ENCODE measurements at places on chromosomes 16 and 17. TPM values are rescaled to one million over a fixed set of nuclear protein-coding genes. Genes with fewer than 3 reads are reported as not detected.
A peak's percentile ranks its signal among the peaks of the same experiment; 100 is the strongest.

DNA sequence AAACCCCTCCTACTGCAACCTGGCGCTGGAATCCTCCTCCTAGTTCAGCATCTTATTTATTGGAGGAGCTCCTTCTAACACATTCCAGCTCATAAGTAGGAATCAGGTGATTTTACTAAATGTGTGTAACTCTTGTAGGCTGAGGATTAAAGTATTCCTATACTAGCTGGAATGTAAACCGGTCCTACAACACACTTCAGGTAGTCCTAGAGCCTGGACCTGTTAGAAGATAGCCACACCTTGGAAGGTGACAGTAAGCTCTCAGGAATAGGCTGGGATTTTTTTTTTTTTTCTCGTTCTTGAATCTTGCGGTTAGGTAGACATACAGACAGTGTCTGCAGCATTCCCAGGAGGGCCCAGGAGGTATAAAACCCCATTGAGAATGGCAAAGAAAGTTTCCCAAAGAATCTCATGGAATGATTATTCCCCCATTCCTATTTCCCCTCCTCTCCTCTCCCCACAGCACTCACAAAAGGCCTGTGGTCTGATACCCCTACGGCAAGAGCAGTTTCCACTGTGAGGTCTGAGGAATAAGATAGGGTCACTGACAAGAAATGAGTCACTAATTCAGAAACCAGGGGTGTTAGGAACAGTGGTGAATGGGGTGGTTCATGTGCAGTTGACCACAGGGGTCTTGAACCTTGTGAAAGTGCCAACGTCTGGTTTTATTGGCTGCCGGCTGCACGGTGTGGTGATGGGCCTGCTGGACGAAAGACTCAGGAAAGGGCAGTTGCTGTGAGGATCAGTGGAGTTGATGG is 267.1 kb downstream of the UTP18 start:
- no peak overlapping the region for H3K27ac ChIP-seq
- H3K4me1 ChIP-seq = no peaks in the 10 kb centered on the region

DNA sequence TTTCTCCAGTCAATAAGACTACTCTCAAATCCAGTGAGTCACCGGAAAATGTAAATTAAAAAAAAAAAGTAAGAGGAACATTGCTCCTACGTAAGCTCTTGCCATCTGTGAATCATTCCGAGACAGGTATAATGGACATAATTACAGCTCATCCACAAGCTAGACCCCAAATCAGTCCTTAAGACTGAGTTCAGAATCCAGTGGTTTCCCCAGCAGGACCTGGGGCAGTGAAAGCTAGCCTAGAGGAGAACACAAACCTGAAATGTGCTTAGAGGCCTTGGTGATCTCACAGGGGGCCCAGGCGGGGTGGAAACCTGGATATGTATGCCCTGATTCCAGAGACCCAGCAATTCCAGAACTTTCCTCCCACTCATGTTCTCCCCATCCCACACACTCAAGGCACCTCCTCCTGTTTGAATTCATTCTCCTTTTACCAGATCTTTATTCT is 132.0 kb downstream of the COPRS start:
- H3K27me3 ChIP-seq = peaks cover 3% of the 10 kb centered on the region
- H3K4me1 ChIP-seq = no peaks in the 10 kb centered on the region
- no peak overlapping the region for H3K27ac ChIP-seq
- H3K4me3 ChIP-seq = no peak overlapping the region
- no peak for DNase-seq
- no peaks in the 10 kb centered on the region for H3K36me3 ChIP-seq

DNA sequence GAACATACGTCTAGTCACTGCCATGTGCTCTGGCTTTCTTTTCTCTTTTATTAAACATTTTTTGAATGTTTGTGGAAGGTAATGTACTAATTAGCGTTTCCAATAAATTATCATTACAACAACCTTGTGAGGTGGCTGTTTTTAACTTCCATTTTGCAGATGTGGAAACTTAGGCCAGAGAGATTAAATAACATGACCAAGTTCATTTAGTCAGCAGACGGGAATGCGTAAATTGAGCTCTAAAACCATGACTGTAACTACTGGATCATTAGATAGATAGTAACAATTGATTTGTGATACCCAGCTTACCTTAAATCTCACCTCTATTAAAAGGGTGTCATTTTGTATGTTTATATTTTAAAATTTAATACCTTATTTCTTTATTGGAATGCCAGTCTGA is 49.4 kb downstream of the RABEP1 start:
- H3K4me3 ChIP-seq = no peak overlapping the region
- H3K27ac ChIP-seq = no peak overlapping the region
- H3K27me3 ChIP-seq = no peaks in the 10 kb centered on the region
- peaks cover 11% of the 10 kb centered on the region for H3K4me1 ChIP-seq

Gene GNAO1
- total RNA-seq = 6.7 TPM

Gene TMEM11
- total RNA-seq = 21.4 TPM

DNA sequence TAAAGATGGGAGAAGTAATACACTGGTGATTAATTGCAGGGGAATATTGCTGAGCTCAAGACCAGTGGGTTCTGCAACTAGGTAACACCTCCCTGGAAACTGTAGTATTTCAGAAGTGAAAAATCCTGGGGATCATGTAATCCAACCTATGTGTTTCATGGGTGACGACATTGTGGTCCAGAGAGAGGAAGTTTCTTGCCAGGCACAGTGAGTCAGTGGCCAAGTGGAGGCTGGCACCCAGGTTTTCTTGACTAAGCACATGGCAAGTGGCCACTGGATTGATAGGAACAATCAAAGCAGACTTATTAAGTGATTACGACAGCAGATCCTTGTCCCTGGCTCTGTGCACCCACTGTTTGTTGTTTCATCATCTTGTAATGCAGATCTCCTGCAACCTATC is 14.6 kb upstream of the CIITA start:
- no peak overlapping the region for H3K4me3 ChIP-seq
- no peak overlapping the region for H3K27ac ChIP-seq
- peaks cover 2% of the 10 kb centered on the region for H3K4me1 ChIP-seq
- no peak for DNase-seq

Gene IRX3
- total RNA-seq = not detected

- H3K4me1 ChIP-seq = no peaks in the 10 kb centered on the region
- peaks cover 2% of the 10 kb centered on the region for H3K36me3 ChIP-seq
- no peak for DNase-seq
- peaks cover 2% of the 10 kb centered on the region for H3K27me3 ChIP-seq
These were observed 297.3 kb downstream of the ABCC12 start for GRCh38 chr16:47858333-47858982.

Gene ZDHHC7
- total RNA-seq = 33.7 TPM

- no peak overlapping the region for H3K27ac ChIP-seq
- no peaks in the 10 kb centered on the region for H3K27me3 ChIP-seq
- no peaks in the 10 kb centered on the region for H3K4me1 ChIP-seq
- no peak overlapping the region for H3K4me3 ChIP-seq
These were observed 21.1 kb downstream of the NXPH3 start for GRCh38 chr17:49596613-49597244.

Gene PRKCB
- total RNA-seq = 123 TPM

GRCh38 chr17:77352996-77353395 is 212.2 kb downstream of the SEC14L1 start:
- H3K4me1 ChIP-seq = peaks cover 16% of the 10 kb centered on the region
- H3K27me3 ChIP-seq = peaks cover 1% of the 10 kb centered on the region
- H3K27ac ChIP-seq = no peak overlapping the region
- H3K36me3 ChIP-seq = no peaks in the 10 kb centered on the region
- peak; percentile 13 for DNase-seq

Gene CTRB2
- not detected for total RNA-seq

DNA sequence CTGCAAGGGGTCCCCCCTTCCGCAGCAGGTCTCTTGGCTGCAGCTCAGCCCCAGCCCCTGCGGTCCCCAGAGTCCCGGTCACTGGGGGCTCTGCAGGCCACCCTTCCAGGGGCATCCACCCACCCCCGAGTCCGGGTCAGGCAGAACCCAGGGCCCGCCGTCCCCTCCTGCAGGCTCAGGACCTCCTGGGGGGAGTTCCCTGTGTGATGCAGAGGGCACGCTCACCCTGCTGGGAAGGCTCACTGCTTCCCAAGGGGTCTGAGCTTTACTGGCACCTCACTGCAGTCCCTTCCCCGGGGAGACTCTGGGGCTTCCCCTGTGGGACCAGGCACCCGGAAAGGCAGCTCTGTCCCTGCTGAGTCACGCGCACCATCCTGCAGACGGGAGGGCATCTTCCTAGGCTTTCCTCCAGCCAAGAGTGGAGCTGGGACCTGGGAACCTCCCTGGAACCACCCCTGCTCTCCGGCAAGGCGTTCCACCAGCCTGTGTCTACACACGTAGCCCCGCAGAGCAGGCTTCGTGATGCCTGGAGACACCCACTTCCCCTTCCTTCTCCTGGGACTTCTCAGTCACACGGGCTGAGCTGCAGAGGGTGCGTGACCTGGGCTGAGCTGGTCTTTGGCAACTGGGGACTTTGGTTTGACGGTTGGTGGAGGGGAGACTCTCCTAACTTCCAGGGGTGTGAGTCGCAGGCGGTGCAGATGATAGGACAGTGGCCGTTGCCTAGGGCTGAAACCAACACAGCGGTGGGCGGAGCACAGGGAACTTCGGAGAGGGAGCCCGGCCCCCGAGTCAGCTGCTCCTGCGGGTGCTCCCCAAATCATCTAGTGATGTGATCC is 23.4 kb downstream of the SLC25A10 start:
- peaks cover 8% of the 10 kb centered on the region for H3K4me1 ChIP-seq
- H3K27ac ChIP-seq = peak overlapping the region; percentile 20
- H3K4me3 ChIP-seq = peak overlapping the region; percentile 75
- peaks cover 24% of the 10 kb centered on the region for H3K27me3 ChIP-seq
- no peaks in the 10 kb centered on the region for H3K36me3 ChIP-seq

Measured in activated naive CD8-positive, alpha-beta T cell treated with anti-CD3 and anti-CD28 coated beads, Interleukin-2, amount 10 ng/mL, durations not matched to agents 7 days and 5 days (primary cell).